ENCODE measurements at places on chromosomes 5 and 9. TPM values are rescaled to one million over a fixed set of nuclear protein-coding genes. Genes with fewer than 3 reads are reported as not detected.

Gene SLC36A3
- not detected for total RNA-seq

Gene CDKN2B
- 2.5 TPM for total RNA-seq

Gene GPR150
- not detected for total RNA-seq

Gene CRHBP
- 1.5 TPM for total RNA-seq

Gene ITGA2
- total RNA-seq: 13.0 TPM

Gene SLC34A3
- total RNA-seq: 0.49 TPM

Gene CATSPER3
- total RNA-seq: 1.0 TPM

Gene GPSM1
- total RNA-seq: 24.6 TPM

Gene LCN15
- total RNA-seq: not detected

Gene FOXD4L5
- not detected for total RNA-seq

Gene NMUR2
- total RNA-seq: 0.09 TPM

Gene MARCHF11
- not detected for total RNA-seq

Gene PRSS3
- total RNA-seq: 61.2 TPM

Gene ADRB2
- total RNA-seq: 3.4 TPM

Gene FAM174A
- total RNA-seq: 16.6 TPM

Gene WNK2
- 37.2 TPM for total RNA-seq

Measured in mucosa of gallbladder (tissue), 1 donor.